ENCODE measurements at places on chromosomes 2 and 18.

GRCh38 chr2:183868707-183869106 is 729.6 kb upstream of the ZNF804A start:
- no peak for DNase-seq

GRCh38 chr2:216006164-216006663 is 7.1 kb downstream of the MREG start:
- DNase-seq: peak; percentile 61

DNA sequence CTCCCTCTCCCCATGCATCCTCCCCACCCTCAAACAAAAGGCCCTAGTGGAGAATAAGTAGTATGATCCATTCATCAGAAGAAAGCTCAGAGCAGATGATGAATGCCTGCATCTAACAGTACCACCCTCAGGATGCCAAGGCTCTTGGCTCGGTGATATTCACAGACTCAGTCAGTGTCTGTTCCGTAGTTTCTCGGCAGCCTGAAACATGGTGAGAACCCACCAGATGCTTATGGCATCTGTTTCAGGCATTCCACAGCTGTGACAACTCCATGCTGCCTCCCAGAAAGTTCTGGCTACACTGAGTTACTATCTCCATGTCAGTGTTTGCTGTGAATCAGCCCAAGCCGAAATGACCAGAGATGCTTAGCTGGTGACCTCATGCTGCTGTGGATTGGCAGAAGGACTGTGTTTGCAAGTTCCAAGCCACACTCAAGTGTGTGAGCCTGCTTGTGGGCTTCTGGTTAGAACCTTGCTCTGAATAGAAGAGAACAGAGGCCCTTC is 83.9 kb downstream of the WDSUB1 start:
- DNase-seq: no peak

- DNase-seq: no peak
Measured at GRCh38 chr2:60411295-60411694, 142.2 kb downstream of the BCL11A start.

- peak; percentile 52 for DNase-seq
Measured at GRCh38 chr2:74379851-74380789, at the start of gene DCTN1. TSS of gene DCTN1 (minus strand) at chr2:74380311. CDS start at chr2:74380037, 274 bp downstream.

DNA sequence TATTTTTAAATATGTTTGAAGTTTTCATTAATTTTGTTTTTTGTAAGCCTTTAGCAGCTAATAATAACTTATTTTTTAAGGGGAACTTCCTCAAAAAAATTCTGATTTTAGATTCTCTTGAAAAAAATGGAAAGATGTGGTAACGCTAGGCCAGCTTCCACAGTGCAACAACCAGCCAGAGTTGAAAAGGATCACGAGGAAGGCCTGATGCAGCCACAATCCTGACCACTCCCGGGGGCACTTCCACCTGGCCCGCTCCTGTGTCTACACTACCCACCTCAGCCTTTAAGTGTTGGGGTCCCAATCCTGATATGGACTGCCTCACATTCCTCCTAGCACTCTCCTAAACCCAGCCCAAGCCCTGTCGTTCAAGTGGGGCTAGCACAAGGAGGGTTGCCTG is 101.1 kb downstream of the TMEM17 start:
- DNase-seq: no peak

GRCh38 chr2:105102963-105103421 is 65.1 kb downstream of the MRPS9 start:
- DNase-seq: no peak

DNA sequence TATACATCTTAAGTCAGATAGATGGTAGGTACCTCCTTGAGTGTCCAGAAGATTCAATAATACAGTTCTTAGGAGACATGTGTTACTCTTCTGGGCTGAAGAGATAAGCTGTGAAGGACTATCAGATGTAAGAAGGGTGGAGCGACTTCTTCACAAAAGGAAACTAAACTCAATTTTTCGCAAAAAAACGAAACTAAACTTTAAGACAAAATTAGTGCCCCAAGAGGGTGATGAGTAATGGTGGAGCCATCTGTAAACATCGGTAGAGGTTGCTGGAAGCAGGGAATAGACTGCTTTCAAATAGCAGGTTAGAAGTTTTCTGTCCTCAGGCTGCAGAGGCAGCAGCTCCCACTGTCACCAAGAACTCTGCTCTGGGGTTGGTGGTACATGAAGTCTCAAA is 111.6 kb upstream of the TACR1 start:
- DNase-seq: peak; percentile 86

GRCh38 chr2:17416884-17417391 is 101.3 kb downstream of the RAD51AP2 start:
- DNase-seq: no peak

GRCh38 chr18:50401295-50401694 is 26.4 kb downstream of the SKA1 start:
- no peak for DNase-seq

DNA sequence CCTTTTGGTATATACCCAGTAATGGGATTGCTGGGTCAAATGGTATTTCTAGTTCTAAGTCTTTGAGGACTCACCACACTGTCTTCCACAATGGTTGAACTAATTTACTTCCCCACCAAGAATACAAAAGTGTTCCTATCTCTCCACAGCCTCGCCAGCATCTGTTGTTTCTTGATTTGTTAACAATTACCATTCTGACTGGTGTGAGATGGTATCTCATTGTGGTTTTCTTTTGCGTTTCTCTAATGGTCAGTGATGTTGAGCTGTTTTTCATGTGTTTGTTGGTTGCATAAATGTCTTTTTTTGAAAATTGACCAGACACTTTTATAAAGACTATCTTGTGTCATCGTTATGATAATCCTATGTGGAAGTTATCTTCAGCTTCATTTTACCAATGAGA is 16.0 kb upstream of the ATP8B1 start:
- DNase-seq: no peak

- no peak for DNase-seq
Measured at GRCh38 chr18:7923105-7923504, 356.0 kb downstream of the PTPRM start.

DNA sequence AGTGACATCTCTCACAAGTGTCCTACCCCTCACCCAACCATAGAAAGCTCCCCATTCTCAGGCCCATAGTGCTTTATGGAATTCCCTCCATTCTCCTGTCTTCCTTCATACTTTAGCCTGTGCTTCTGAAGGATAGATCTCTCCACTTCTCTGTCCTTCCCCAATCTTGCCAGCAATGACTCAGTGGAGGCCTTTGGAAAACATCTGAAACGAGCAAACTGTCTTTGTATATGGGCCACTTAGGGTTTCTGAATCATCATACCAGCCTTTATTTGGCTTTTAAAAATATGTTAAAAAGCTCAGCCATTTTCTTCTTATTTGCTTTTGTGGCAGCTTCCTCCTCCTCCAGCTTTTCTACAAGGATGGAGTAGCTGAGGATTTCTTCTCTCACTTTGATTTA is 65.6 kb upstream of the ZNF385B start:
- DNase-seq: no peak

DNA sequence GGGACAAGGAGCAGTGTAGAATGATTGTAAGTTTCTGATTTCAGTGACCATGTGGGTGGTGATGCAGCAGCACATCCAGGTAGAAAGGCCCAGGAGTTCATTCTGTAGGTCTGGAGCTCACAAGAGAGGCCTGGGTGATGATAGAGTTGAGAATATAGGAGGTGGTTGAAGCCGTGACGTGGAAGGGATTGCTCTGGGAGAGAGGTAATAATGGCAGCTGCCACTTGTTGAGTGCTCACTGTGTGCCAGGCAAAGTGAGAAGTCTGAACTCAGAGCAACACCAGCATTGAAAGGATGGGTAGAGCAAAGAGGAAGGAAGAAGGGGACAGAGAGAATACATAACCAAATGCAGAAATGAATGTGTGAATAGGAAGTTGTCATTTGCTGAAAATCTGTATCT is 3.3 kb downstream of the TTLL4 start:
- DNase-seq: no peak

DNA sequence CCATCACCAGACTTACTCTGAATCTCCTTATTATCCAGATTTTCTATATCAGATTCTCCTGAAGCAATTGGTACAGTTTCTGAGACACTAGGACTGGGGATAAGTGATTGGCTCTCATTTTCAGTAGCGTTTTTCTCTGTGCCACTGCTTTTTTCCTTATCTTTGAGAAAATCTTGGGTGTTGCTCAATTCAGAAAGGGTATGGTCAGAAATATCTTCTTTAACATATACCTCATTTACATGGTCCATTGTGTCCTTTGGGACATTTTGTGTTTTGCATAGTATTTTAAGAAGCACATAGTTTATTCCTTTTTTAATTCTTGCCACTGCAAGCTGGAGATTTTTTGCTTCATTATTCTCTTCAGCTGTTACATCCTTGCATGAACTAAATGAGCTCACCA is 56.6 kb upstream of the SCN9A start:
- no peak for DNase-seq

- no peak for DNase-seq
Measured at GRCh38 chr2:38751596-38752410, 642 bp upstream of the SRSF7 start.

- no peak for DNase-seq
Measured at GRCh38 chr18:43031169-43031568, 84.3 kb downstream of the RIT2 start.

GRCh38 chr18:41121116-41121826 is 833.8 kb upstream of the PIK3C3 start:
- DNase-seq: no peak

DNA sequence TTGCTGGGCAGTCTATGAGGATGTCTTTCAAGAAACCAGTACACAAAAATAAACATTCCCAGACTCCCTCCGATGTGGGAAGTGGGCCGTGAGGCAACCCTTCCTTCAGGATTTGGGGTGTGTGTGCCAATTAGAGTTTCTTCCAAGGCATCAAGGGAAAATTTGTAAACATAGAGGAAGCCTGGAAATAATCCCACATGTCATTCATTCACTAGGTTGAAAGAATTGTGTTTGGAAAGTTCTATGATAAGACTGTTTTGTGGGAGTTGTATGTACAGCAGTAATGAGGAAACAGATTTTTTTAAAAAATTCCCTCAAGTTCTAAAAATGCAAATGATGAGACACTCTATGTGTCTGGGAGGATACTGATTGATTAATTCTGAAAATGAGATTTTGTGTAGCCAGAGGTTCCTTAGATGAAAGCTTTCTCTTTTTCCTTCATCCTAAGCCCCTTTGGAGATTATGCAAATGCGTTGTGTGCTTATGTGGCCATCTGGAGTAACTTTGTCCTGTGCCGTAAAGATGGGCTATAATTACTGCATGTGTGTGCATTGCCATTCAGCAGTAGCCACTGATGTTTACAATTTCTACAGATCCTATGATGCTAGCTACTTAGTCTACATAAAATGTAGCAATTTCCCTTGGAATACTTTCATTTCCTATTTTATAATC is 107.8 kb upstream of the TPO start:
- DNase-seq: no peak

DNA sequence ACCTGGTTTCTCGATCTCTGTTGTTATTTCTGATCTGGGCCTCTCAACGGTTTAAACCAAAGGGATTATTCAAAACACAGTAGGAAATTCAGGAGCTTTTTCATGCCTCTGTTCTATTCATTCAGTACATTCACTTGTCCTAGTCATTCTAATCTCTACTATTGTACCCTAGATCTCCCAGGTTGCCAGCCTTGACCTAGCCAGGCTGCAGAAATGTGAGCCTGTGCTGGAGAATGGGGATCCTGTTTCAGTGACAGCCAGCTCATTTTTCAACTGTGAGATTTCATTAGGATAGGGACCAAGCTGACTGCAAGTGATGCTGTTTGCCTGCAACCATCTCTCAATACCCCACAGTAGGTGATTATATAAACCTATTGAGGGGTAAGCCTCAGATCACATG is 186.2 kb downstream of the CMPK2 start:
- no peak for DNase-seq

DNA sequence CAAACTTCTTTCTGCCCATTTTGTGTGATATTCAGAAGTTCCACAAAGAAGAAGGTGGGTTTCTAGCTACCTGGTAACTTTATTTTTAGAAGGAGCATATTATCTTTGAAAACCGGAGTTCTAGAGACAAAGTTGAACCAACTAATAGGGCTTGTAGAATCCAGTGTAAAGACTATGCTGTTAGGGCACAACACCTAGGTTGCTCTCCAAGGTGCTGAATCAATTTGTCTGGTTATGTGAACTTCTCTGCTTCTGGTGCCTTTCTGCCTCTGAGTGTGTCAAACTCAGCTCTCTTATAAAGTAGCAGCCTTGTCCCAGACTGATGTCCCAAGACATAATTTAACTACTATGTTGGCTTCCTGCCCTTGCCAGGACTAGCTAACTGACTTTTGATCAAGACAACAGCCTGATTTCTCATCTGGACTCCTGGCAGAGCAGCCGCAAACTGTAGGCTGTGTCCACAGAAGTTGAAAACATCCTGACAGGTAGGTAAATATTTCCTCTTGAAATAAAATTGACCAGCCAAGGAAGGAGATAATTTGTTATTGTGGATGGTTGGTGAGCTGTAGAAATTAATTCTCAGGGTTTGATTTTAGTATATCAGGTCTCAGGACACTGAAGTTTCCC is 119.4 kb downstream of the CYRIA start:
- peak; percentile 89 for DNase-seq

DNA sequence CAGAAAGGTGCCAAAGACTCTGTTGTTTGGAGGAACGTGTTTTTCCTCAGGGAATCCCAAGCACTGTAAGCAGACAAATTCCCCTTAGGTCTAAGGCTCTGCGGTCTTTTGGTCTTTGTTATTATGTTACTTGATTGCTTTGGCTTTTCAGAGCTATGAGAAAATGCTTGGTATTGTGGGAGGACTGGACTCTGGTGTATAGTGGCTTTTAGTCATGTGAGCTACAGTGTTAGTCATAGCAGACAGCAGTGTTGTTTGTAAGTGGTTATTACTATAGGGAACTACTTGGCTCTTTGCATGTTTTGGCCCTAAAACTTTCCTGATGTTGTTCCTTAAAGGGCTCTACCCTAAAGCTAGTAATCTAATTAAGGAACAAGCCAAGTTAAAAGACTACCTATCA is 956.2 kb upstream of the LRATD1 start:
- no peak for DNase-seq

DNA sequence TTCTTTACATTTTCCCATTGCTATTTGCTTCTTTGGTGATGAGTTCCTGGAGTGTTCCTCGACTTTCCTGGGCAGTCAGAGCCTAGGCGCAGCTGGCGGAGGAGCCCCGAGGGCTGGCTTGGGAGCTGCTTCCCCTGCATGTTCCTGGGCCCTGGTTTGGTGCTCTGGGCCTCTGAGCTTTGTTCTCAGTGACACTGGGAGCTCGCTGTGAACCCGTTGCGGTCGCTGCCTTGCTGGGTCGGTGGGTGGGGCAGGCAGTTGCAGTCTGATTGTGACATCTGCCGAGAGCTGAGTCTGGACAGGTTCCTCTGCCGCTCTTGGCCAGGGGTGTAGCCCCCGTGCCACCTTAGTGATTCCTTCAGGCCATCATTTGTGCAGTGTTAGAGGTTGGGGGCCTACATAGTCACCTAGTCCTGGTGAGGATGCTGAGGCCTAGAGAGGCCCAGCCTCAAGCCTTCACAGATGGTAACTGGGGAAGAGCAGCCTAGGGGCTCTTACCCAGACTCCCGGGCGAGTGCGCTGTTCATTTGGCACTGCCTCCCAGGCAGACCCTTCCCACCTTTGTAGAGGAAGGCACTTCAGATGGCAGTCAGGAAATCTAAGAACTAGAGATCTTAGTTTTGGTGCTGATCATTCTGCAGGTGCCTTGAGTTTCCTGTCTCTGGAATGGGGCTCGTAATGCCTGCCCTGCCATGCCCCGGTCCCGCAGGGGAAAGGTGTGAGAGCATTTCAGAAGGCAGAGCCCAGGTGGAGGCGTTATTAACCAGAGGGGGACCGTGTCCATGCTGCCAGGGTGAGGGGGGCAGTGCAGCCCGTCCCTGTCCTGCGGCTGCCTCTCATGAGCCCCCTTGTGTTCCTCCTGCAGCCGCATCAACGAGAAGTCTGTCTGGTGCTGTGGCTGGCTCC is 8.4 kb downstream of the ASB1 start:
- no peak for DNase-seq
